ENCODE measurements at places on chromosomes 11 and 22.

DNA sequence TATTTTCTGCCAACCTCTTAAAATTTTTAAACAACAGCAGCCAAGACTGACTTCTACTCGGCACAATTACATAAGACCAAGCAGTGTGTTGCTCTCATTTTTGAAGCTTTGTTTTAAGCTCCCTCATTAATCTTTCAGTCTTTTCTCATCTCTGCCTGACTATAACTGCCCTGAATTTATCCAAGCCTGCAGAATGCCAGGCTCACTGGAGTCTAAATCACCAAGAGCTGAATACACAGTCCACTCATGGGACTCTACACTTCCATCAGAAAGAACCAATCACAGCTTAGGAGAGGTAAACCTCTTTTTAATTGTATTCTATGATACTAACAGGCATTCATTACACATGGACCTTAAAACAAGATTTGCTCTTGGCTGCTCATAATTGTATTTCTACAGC is 178.7 kb downstream of the CADM1 start:
- no peak for DNase-seq
- no peak overlapping the region for H3K4me3 ChIP-seq
- no peaks in the 10 kb centered on the region for H3K27me3 ChIP-seq
- H3K36me3 ChIP-seq = no peaks in the 10 kb centered on the region
- peaks cover 3% of the 10 kb centered on the region for H3K4me1 ChIP-seq

- no peak overlapping the region for H3K4me3 ChIP-seq
- no peaks in the 10 kb centered on the region for H3K36me3 ChIP-seq
- no peaks in the 10 kb centered on the region for H3K27me3 ChIP-seq
- H3K27ac ChIP-seq = no peak overlapping the region
These were observed 4.8 kb downstream of the OAF start for GRCh38 chr11:120215634-120216033.

- H3K27ac ChIP-seq = no peak overlapping the region
- no peaks in the 10 kb centered on the region for H3K36me3 ChIP-seq
- H3K4me1 ChIP-seq = peaks cover 10% of the 10 kb centered on the region
- no peak for DNase-seq
These were observed 105.0 kb downstream of the TSPAN18 start for GRCh38 chr11:44831605-44832394.

DNA sequence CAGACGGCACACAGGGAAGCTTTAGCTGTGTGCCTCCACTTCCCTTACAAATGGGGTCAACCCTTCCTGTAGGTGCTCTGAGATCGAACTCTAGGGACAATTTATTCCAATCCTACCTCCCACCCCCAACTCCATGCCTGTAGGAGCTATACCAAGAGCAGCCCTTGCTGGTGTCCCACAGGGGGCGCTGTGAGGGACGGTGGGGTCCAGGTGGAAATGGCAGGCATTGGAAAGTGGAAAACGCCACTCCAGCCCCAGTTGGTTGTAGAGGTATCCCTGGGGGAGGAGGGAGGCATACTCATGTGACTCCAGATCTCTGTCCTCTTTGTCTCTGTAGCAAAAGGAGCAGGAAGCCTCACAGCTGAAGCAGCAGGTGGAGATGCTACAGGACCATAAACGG is 161.3 kb downstream of the MYO18B start:
- H3K36me3 ChIP-seq = no peaks in the 10 kb centered on the region
- H3K27me3 ChIP-seq = no peaks in the 10 kb centered on the region
- no peak overlapping the region for H3K27ac ChIP-seq
- no peak for DNase-seq
- no peaks in the 10 kb centered on the region for H3K4me1 ChIP-seq
- H3K4me3 ChIP-seq = no peak overlapping the region

GRCh38 chr11:87359401-87359800 is 321.7 kb downstream of the TMEM135 start:
- H3K4me1 ChIP-seq = no peaks in the 10 kb centered on the region
- H3K27me3 ChIP-seq = no peaks in the 10 kb centered on the region
- H3K36me3 ChIP-seq = no peaks in the 10 kb centered on the region
- no peak overlapping the region for H3K27ac ChIP-seq

GRCh38 chr11:127656116-127656836 is 655.7 kb upstream of the KIRREL3 start:
- no peak overlapping the region for H3K4me3 ChIP-seq
- no peaks in the 10 kb centered on the region for H3K27me3 ChIP-seq
- no peak overlapping the region for H3K27ac ChIP-seq
- no peaks in the 10 kb centered on the region for H3K4me1 ChIP-seq

DNA sequence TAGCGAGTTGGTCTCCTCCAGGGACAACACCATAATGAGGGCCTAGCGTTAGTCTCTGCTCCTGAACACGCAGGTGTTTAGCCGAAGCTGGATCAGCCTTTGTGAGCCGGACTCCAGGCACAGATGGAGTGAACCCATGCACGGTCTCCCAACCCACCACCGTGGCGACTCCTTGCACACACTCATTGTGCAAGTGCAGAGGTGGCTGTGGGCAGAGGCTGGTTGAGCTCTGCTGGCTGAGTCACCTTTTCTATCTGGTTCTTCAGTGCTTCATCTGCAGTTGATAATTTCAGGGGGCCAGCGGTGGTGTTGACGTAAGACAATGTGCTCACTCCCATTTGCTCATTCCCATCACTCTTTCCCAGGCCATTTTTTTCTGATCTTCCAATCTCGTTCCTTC is 72.1 kb upstream of the SLC22A12 start:
- no peak for DNase-seq
- H3K36me3 ChIP-seq = no peaks in the 10 kb centered on the region
- H3K27ac ChIP-seq = no peak overlapping the region

DNA sequence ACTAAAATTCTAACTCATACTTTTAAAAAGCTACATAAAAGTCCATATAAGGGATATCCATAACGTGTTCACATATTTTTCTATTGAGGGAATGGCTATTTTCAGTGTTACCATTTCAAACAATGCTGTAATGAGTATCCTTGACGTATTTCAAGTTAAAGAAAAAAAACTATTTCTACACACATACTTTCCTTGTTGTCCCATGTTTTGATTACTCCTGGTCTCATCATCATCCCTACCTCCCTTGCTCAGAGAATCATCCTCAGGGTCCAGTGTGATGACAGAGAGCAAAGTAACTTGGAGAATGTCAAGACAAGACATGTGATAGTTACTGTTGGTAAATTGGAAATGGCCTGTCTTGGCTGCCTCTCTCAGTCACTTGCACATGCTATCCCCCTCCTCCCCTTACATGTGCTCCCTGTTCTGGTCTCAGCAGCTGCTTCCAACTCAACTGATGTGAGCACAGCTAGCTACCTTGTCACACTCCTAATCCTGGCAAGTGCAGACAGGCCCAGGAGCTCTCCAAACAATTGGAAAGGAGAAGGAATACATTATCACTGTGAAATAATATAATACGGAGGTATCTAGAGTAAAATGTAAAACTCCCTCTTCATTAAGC is 21.8 kb downstream of the NUMA1 start:
- H3K4me3 ChIP-seq = no peak overlapping the region
- H3K4me1 ChIP-seq = no peaks in the 10 kb centered on the region
- DNase-seq = no peak
- no peak overlapping the region for H3K27ac ChIP-seq
- H3K27me3 ChIP-seq = no peaks in the 10 kb centered on the region

GRCh38 chr11:62922653-62923431 is 1.7 kb upstream of the CHRM1 start:
- no peak overlapping the region for H3K4me3 ChIP-seq
- no peaks in the 10 kb centered on the region for H3K36me3 ChIP-seq
- H3K27ac ChIP-seq = no peak overlapping the region
- H3K27me3 ChIP-seq = peaks cover 67% of the 10 kb centered on the region
- DNase-seq = no peak

GRCh38 chr11:118071416-118072030 is 5.4 kb upstream of the TMPRSS4 start:
- H3K27me3 ChIP-seq = no peaks in the 10 kb centered on the region
- DNase-seq = no peak
- H3K4me1 ChIP-seq = no peaks in the 10 kb centered on the region
- H3K27ac ChIP-seq = no peak overlapping the region
- no peak overlapping the region for H3K4me3 ChIP-seq
- H3K36me3 ChIP-seq = no peaks in the 10 kb centered on the region

DNA sequence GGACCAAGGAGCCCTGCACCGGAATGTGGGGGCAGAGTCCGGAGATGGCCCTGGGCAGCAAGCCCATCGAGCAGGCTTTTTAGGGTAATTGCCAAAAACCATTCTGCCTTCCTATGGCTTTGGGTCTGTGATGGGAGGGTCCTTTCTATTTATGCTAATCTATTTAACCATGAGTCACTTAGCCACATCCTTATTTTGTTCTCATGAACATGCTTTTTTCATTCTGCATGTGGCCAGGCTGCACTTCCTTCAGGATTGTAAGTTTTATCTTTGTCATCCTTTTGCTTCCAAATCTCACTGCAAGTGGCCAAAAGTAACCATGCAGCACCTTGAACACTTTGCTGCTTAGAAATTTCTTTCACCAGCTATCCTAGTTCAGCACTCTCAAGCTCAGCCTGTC is 88.3 kb downstream of the EFCAB6 start:
- H3K36me3 ChIP-seq = no peaks in the 10 kb centered on the region
- DNase-seq = peak; percentile 20
- peaks cover 5% of the 10 kb centered on the region for H3K4me1 ChIP-seq
- no peak overlapping the region for H3K4me3 ChIP-seq
- H3K27me3 ChIP-seq = no peaks in the 10 kb centered on the region
- no peak overlapping the region for H3K27ac ChIP-seq

DNA sequence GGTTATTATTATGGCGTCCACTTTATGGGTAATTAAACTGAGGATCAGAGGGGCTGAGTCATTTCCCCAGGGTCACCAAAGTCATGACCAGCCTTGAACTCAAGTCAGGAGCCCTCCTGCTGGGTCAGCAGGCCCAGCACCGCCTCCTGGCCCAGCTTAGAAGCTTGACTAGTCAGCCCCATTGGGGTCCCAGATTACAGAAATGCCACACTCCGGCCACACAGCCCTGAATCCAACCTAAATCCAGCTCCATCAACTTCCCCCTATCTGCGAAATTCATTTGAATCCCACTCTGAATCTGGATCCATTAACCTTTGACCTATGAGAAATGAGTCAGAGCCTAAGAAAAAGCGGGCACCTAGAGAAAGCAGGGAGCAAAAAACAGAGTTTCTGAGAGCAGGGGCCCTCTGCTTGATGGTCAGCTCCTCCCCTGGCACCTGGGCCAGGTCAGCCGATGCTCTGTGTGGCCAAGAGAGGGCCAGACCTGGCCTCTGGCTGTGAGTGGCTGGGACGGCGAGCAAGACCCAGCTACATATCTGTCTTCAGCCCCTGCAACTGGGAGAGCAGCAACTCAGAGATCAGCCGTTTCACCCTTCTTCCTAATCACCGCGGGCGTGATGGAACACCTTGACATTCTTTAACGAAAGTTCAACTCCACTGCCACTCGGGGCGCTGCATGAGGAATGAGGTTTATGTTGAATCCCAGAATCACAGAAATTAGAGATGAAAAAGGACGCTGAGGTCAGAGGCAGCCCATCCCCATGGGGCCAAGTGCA is 196.1 kb downstream of the TRIM29 start:
- no peak overlapping the region for H3K4me3 ChIP-seq
- no peak for DNase-seq
- H3K27me3 ChIP-seq = peaks cover 26% of the 10 kb centered on the region
- no peaks in the 10 kb centered on the region for H3K36me3 ChIP-seq
- H3K27ac ChIP-seq = no peak overlapping the region
- no peaks in the 10 kb centered on the region for H3K4me1 ChIP-seq

DNA sequence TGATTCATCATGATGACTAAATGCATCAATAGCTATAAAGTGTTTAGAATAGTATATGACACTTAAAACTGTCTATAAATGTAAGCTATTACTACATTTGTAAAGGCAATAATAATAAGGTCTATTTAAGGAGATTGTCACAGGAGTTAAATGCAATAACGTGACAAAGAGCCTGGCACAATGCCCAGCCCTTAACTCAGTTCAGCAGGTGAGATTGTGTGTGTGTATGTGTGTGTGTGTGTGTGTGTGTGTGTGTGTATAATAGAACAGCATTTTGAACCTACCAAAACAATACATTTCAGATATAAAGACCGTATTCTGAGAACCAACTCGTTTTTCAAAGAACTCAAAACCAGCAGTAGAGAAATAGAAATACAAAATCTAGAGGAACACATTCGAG is 177.5 kb downstream of the MYO18B start:
- no peaks in the 10 kb centered on the region for H3K36me3 ChIP-seq
- no peak overlapping the region for H3K27ac ChIP-seq
- no peaks in the 10 kb centered on the region for H3K4me1 ChIP-seq
- H3K27me3 ChIP-seq = no peaks in the 10 kb centered on the region

DNA sequence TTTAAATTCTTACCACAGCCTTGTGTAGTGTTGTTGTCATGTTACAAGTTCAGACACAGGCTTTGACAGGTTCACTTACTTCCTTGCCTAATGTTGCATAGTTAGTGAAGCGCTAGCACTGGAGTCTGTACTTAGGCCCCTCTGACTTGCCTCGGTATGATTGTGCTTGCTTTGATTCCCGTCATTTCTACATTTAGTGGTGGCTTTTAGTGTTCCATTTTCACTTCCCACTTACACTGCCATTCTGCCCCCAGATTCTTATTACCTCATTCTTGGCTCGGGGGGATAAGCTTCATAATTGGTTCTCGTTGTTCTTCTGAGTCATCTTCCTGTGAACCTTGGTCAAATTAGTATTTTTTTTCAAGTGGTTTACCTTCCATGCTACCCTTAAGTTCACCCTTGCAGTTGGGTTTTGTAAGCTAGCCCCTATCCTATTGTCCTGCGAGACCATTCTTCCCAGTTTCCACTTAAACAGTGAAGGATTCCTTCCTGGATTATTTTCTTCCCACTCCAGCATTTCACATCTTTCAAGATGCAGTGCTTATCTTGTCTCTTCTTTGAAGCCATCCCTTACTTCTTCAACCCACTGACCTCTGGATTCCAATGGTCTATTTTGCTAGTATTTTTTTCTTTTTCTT is 68.7 kb downstream of the DDX10 start:
- H3K36me3 ChIP-seq = no peaks in the 10 kb centered on the region
- H3K27me3 ChIP-seq = no peaks in the 10 kb centered on the region
- no peak for DNase-seq
- H3K27ac ChIP-seq = no peak overlapping the region
- no peaks in the 10 kb centered on the region for H3K4me1 ChIP-seq

- H3K27me3 ChIP-seq = no peaks in the 10 kb centered on the region
- H3K27ac ChIP-seq = no peak overlapping the region
- H3K36me3 ChIP-seq = no peaks in the 10 kb centered on the region
- H3K4me1 ChIP-seq = no peaks in the 10 kb centered on the region
These were observed 453.9 kb downstream of the ETS1 start for GRCh38 chr11:128133501-128133900.

GRCh38 chr22:39469681-39470450 is 13.1 kb downstream of the MGAT3 start:
- no peak overlapping the region for H3K27ac ChIP-seq
- no peak overlapping the region for H3K4me3 ChIP-seq
- H3K4me1 ChIP-seq = no peaks in the 10 kb centered on the region
- H3K36me3 ChIP-seq = no peaks in the 10 kb centered on the region
- DNase-seq = no peak
- no peaks in the 10 kb centered on the region for H3K27me3 ChIP-seq

DNA sequence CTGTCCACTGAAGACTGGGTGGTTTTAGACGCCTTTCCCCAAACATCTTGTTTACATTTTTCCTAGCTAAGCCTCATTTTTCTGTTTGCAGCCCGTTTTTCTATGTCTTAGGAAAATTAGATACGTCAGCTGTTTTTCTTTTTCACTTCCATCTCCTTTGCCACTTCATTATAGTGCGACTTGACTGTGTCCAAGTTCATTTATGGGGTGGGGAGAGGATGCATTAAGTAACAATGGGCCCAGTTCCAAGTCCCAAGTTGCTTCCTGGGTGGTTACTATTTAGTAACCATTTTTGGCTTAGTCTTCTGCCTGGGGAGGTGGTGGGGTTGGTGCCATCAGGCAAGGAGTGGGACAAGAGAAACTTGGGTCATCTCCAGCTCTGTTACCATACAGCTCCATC is 83.0 kb downstream of the TRAF6 start:
- no peaks in the 10 kb centered on the region for H3K36me3 ChIP-seq
- H3K4me3 ChIP-seq = no peak overlapping the region
